HEK293T (cell line): ENCODE measurements at places on chromosomes 11 and 22.

DNA sequence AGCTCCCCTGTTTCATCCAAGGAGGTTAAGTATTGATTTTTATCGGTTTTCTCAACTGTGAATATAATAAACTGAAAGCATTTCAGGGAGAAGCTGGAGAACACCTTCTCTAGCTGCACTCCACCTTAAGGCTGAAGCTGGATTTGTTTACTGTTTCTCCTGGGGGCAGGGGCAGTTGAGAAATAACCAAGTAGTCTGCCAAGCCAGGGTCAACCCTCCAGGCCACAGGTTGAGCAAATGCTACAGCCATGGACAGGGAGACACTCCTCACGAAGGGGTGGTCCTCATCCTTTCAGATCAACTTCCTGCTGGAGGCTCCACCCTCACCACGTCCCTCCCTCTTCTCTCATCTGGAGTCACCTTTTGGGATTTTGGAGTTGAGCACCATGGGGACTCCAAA lies at the start of gene TTC36:
Gene TTC36, plus strand, starts transcription at position 366 of the 400 bp plus-strand sequence. Its CDS starts 21 bp downstream, at position 387.
- no peak for DNase-seq

- no peak for DNase-seq
Observed at GRCh38 chr22:23138584-23139435, 3.0 kb downstream of the RSPH14 start.

GRCh38 chr11:65786786-65787636 lies at the start of gene OVOL1:
Gene OVOL1 (plus strand): TSS chr11:65787063. CDS start chr11:65787374, 311 bp downstream.
- DNase-seq, result no peak

DNA sequence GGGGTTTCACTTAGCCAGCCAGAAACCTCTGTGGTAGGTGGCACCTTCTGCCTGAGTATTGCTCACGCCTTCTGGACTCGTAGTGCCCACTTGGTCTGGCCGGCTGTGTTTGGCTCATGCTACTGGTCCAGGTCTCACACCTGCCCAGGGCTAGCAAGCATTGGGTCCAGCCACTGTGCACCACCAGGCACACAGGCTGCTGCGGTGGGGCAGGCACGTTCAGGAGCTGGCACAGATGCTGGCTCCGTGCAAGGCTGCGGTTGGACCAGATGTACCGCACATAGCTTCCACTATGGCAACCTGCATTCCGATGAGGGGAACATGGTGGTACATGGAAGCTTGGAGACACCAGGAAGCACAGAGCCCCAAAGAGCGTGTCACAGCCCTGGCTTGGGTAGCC lies 34.8 kb upstream of the EXPH5 start:
- no peak for DNase-seq

GRCh38 chr22:44887941-44888366 lies 121.9 kb downstream of the PHF21B start:
- DNase-seq, result no peak

- DNase-seq, result no peak
Observed at GRCh38 chr11:92236856-92237255, 12.2 kb downstream of the FAT3 start.

GRCh38 chr11:12003815-12004214 lies 4.6 kb downstream of the DKK3 start:
- no peak for DNase-seq
